ENCODE measurements at places on chromosomes 2 and 18.
A peak's percentile ranks its signal among the peaks of the same experiment; 100 is the strongest.

GRCh38 chr2:223701761-223702160, 99.6 kb upstream of the SCG2 start:
- no peak for DNase-seq

GRCh38 chr2:140863713-140864112, 1267.1 kb downstream of the LRP1B start:
- DNase-seq: no peak

DNA sequence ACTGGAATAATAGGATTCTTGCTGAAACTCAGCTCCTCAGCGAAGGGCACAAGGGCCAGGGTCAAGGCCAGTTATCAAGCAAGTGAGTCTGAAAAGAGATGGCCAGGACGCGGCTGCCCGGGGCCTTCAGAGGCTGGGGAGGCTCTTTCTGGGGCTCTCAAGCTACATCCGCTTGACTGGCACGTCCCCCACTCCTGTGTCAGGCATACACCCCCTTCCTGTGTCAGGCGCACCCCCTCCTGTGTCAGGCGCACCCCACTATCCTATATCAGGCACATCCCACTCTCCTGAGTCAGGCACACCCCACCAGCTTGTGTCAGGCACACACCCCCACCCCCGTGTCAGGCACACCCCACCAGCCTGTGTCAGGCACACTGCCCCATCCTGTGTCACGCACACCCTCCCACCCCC, 91.8 kb downstream of the TPO start:
- DNase-seq: no peak

- peak; percentile 14 for DNase-seq
Measured at GRCh38 chr2:242031481-242032019, 162.0 kb downstream of the RTP5 start.

- no peak for DNase-seq
Measured at GRCh38 chr2:64649626-64650025, 4.1 kb downstream of the SERTAD2 start.

DNA sequence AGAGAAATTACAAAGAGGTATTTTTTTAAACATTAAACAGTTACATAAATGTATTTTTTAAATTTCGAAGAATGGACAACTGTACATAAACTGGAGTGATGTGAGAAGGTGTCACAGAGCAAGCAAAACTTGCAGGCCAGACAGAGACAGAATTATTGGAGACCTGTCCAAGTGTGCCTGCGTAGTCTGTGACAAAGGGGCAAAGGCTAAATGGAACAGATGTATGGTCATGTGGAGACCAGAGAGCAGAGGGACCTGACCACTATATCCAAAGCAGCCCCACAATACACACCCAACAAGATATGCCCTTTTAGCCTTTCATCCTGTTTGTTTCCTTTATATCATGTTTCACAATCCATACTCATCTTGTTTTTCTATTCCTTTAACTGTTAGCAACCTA, 225.3 kb upstream of the VWC2L start:
- DNase-seq: no peak

DNA sequence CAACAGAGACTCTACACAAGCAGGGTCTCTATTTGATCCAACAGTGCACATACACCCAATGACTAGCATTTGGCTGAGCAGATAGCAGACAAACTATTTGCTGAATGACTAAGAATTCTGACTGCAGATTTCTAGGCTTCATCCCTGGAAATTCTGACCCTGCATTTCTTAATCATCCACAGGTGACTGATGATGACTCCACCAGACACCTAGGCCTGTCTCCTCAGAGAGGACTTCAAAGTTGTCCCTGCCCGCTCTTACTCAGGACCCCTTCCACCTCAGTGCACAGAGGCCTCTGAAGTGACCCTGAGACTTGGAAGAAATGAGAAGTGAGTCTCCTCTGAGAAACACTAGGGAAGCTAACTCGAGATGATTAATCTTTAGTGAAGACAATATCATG, 51.3 kb downstream of the SEPTIN10 start:
- DNase-seq: no peak

GRCh38 chr2:53381271-53381670, 386.3 kb upstream of the CHAC2 start:
- DNase-seq: no peak

GRCh38 chr2:97951155-97951680, 44.5 kb downstream of the TMEM131 start:
- no peak for DNase-seq

- DNase-seq: no peak
Measured at GRCh38 chr2:211901226-211901846, 637.3 kb downstream of the ERBB4 start.

DNA sequence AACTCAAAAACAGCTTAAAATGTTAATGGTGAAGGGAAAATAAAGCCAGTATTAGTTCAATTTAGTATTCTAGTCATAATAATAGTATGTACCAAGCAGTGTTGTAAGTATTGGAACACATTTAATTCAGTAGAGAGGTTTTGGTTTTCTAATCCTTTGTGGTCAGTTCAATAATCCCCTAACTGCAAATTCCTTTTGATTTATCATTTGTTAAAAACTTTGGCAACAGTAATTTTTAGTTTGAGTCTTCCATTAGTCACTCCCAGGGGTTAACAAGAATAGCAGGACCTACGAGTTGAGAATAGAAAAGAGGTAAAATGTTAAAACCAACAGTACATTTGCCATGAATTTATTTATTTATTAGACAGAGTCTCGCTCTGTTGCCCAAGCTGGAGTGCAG, 10.7 kb downstream of the MRPL44 start:
- no peak for DNase-seq
